ENCODE measurements at places on chromosomes 3 and 15.

DNA sequence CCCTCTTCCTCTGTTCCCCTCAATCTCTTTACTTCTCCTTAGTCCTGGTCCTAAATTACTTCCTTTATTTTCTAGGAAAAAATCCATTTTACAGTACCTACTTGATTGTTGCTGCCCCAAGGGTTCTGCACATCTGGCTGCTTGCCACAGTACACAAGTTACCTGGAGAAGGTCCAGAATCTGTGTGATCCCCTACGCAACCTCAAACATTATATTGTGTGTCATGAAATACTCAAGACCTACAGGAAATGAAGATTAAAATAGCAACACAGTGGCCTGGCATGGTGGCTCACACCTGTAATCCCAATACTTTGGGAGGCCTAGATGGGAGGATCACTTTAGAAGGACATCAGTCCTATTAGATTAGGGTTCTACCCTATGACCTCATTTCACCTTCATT is 48.7 kb downstream of the PRKAR2A start:
- DNase-seq, result no peak

DNA sequence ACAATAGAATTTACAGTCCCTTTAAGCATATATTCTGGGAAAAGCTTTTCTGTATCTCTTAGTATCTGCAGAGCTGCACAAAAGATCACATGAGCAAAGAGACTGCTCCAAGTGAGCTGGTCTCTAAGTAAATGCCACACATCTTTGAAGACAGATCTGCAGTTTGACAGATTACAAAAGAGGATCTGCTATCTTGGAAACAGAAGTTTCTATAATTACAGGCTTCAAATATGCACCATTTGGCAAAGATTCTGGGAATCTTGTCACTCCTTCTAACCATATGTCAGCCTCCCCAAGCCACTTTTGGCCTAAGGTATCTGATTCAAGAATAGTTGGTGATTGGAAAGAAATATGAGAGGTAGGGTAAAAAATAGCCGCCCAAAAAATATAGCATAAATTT is 9.6 kb upstream of the CFAP44 start:
- DNase-seq, result no peak

- DNase-seq, result no peak
Measured at GRCh38 chr3:131540143-131540542, 37.4 kb upstream of the MRPL3 start.

GRCh38 chr15:84992157-84992944 is 10.7 kb downstream of the PDE8A start:
- no peak for DNase-seq

GRCh38 chr3:137217733-137218132 is 259.9 kb downstream of the IL20RB start:
- DNase-seq, result no peak

- no peak for DNase-seq
Measured at GRCh38 chr15:63330926-63331325, 50.7 kb downstream of the CA12 start.

GRCh38 chr15:94070356-94071295 is 160.7 kb upstream of the MCTP2 start:
- DNase-seq, result peak; percentile 46
